ENCODE measurements at places on chromosomes 5 and 9.

DNA sequence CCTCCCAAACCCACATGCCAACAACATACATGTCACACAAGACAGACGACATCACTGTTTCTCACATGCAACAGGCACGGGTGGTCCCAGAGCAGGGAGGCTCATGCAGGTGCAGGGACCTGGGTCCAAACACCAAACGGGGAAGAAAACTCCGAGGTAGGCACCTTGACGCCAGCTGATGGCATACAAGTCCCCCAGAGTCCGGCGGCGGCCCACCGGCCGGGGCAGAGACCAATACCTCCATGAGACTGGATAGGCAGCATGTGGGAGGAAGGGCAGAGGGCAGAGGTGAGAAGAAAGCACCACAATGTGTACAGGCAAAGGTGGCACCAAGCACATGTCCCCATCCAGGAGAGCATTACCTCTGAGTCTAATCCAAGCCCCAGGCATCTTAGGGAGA lies 73.0 kb upstream of the UBTD2 start:
- no peak for DNase-seq

GRCh38 chr9:2351324-2351723 lies 270.3 kb upstream of the VLDLR start:
- no peak for DNase-seq

DNA sequence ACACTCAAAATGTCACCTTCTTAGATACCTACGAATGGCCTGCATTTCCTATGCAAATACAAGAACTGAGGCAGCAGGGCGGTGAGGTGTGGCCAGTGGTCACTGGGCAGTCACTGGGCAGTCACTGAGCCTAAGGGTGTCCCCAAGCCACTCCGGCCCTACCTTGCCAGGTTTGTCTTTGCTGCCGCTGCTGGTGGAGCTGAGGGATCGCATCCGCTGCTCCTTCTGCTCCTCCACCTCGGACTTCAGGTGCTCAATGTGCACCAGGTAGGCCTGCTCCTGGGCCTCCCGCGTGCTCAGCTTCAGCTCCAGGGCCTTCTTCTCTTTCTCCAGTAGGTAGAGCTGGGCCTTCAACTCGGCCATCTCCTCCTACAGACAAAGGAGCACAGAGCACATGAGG lies 72.3 kb downstream of the DCP2 start:
- no peak for DNase-seq

DNA sequence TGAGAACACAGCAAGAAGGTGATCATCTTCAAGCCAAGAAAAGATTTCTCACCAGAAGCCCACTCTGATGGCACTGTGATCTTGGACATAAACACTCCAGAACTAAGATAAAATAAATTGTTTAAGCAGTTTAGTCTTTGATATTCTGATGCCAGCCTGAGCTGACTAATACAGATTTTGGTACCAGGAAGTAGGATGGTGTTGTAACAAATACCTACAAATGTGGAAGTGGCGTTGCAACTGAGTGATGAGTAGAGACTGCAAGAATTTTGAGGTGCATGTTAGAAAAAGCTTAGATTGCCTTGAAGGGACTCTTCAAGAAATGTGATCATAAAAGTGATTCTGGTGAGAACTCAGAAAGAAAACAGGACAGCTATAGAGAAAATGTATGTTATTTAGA lies 592.4 kb upstream of the DAB2 start:
- DNase-seq, result no peak

DNA sequence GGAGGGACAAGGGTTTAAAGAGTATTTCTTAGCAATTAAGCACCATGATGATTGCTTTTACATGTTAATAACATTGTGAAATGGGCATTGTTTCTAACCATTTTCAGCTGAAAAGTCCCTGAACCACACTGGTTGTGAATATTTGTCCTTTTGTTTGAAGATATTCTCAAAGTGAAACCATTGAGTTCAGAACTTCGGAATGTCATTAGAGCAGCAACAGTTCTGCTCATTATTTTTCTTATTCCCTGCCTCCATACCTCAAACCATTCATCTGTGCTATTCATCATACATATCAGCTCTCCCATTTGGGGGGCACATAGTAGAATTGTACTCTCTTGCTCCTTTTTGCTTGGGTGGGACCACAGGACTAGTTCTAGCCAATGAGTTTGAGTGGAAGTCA lies 553.0 kb upstream of the ZNF462 start:
- no peak for DNase-seq

- DNase-seq, result no peak
These were observed 5.3 kb downstream of the SLC1A1 start for GRCh38 chr9:4495537-4495936.

DNA sequence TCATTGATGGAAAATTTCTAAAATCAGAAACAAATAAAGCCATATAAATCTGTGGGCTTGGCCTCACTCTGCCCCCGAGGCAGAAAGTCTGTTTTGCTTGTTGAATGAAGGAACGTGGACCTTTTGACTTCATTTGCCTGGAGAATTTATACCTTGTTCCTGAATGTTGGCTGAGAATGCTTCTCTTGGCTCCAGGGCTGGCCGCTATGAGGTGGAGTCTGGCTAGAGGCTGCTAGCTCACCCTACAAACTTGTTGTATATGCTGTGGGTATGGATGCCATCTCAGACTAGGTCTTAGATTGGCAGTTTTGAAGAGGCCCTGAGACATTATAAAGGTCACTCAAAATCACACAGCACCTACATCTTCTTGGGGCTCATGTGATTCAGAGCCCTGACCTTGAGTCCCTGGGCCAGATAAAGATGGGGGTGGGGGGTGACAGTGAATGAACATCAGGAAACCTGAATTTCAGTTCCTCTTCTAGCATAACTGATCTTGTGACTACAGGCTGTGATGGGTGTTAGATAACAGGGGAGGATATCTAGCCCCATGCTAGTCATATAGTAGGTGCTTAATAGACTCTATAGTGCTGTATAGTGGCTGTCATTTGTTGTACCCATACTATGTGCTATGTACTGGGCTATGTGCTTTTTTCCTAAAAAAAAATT lies 2.8 kb downstream of the GM2A start:
- DNase-seq, result no peak

- no peak for DNase-seq
These were observed 281.4 kb upstream of the VLDLR start for GRCh38 chr9:2340046-2340760.

DNA sequence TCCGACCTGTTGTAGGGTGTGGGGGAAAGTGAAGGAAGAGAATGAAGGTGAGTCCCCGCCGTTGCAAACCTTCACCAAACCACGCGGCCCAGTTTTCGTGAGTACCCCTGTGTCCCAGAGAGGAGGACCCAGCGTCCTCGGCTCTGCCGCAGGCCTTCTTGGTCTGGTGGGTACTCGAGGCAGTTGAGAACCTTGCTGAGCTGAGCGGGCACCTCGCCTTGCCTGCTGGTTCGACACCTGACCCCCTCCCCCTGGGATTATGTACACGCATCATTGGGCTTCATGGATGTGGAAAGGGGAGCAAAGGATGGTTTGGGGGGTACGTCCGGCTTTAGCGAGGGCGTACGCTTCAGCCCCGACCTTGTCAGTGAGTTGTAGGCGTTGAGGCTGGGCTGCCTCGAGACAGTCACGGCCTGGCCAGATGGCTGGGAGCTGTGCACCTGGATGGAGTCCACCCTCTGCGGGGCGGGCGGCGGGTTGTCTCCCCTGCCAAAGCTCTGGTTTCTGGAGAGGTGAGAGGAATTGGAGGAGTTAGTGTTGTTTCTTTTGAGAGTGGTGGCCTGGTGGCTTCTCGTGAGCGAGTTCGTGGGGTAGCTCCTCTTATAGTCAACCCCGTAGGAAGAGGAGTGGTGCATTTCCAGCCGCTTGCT lies 128.1 kb downstream of the SEMA6A start:
- DNase-seq, result no peak

DNA sequence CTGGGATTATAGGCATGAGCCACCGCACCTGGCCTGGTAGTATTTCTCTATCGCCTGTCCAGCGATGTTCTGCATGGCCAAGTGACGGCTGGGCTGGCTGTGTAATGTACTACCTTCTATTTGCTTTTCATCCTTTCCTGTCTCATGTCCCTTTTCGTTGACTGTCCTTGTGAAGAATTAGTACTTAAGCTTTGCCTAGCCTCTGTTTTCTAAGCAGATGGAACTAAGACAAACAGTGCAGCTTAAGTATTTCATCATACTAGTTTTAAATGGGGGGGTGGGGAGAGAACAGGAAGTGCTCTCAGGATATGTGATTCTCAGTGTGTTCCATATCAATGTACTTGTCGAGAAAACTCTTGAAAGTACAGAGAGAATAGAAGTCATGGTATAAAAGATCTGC lies 31.7 kb upstream of the CCL21 start:
- no peak for DNase-seq

GRCh38 chr5:73278693-73279092 lies 105.7 kb downstream of the TMEM174 start:
- no peak for DNase-seq

DNA sequence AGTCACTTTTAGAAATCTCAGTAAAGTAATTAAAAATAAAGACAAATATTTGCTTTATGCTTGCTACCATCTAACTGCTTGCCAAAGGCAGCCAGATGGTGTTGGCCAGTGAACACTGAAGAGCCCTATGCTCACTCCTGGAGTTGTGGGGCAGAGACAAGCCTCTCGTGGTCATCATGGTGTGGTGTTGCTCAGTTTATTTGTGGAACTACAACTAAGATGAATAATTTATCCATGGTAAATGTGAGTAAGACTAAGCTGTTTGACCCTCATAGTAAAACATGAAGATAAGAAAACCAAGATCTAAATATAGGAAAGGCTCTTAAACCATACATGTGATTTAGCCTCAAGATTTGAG lies 100.7 kb downstream of the PDE8B start:
- DNase-seq, result no peak

All from skeletal muscle cell (primary cell).